ENCODE measurements at places on chromosomes 4 and X.

DNA sequence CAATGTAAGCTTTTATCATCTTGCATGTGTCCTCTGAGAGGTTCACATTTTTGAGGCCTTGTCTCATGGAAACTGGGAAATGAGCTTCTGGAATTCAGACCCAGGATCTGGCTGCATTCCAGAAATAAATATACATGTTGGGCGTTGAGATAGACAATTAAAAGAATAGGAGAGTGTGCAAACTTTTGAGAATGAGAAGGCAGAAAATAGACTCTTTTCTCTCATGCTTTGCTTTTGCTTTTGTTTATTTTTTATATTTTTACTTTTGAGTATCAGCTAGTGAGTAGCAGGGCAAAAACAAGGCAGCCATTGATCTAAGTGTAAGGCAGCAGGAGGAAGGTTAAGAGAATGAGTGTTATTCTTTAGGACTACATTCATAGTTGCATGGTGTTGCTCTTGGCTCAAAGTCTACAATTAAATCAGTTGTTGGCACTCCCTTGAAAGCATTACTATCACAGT, 12.4 kb downstream of the SHROOM3 start:
- no peak for DNase-seq

DNA sequence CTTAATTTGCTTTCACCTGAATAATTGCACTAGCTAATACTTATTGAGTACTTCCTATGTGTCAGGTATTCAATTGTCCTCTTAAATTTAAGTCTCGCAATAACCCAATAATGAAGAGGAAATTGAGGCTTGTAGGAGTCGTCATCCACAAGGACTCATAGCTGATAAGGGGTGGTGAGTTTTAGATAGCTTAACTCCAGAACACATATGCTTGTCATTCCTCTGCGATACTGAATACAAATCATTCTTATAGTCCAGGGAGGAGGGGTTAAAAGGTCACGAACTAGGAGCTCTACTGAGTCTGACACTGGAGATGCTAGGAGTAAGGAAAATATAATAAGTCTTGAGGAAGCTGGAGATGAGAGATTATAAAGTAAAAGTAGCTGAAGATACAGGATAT, 1.4 kb upstream of the PACRGL start:
- no peak for DNase-seq

- no peak for DNase-seq
Observed at GRCh38 chr4:60422439-60422838, 777.7 kb upstream of the ADGRL3 start.

- DNase-seq = no peak
Observed at GRCh38 chrX:8037593-8038348, 110.6 kb upstream of the PNPLA4 start.

GRCh38 chr4:117664706-117665444, 369.4 kb upstream of the NDST3 start:
- no peak for DNase-seq

- no peak for DNase-seq
Observed at GRCh38 chr4:115548123-115548522, 434.7 kb upstream of the NDST4 start.

DNA sequence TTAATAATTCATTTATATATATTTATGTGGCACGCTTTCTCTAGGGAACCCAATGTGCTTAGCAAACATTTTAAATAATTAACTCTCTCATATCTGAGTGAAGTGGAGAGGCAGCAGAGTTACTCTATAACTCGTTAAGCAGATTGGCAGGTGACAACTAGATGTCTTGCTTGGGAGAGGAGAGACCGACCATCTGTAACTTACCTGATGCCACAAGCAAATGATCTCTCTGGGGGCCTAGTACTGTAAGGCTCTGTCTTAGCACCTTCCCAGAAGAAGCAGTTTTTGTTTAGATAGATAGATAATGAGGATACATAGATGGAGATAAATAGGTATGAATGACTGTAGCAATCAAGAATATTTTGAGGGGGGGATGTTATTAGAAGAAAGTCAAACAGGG, 11.9 kb upstream of the SEL1L3 start:
- no peak for DNase-seq

DNA sequence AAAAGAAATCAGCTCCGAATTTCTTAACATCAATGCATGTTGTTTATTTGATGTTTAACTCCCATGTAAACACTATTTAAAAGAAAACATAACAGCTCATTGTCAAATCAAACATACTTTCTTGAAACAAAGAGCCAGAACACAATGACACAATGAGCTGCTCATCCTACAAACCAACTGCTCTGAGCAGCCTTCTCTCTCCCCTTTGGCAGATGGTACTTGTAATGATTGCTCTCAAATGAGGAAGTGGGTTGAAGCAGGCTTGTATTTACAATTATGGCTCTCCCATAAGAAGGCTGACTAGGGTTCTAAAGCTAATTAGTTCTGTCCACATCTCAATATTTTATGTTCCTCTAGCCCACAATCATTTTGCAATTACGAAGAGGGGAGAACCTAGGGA, 637.8 kb upstream of the ADGRL3 start:
- no peak for DNase-seq

GRCh38 chr4:182823576-182823975, 93.6 kb downstream of the DCTD start:
- no peak for DNase-seq

GRCh38 chr4:71830-72229, 18.7 kb downstream of the ZNF595 start:
- DNase-seq = no peak

GRCh38 chrX:28595346-28595745, 8.1 kb downstream of the IL1RAPL1 start:
- no peak for DNase-seq

GRCh38 chr4:150033901-150034300, 44.3 kb upstream of the DCLK2 start:
- DNase-seq = no peak

- no peak for DNase-seq
Observed at GRCh38 chr4:67714248-67714583, 13.3 kb upstream of the UBA6 start.

DNA sequence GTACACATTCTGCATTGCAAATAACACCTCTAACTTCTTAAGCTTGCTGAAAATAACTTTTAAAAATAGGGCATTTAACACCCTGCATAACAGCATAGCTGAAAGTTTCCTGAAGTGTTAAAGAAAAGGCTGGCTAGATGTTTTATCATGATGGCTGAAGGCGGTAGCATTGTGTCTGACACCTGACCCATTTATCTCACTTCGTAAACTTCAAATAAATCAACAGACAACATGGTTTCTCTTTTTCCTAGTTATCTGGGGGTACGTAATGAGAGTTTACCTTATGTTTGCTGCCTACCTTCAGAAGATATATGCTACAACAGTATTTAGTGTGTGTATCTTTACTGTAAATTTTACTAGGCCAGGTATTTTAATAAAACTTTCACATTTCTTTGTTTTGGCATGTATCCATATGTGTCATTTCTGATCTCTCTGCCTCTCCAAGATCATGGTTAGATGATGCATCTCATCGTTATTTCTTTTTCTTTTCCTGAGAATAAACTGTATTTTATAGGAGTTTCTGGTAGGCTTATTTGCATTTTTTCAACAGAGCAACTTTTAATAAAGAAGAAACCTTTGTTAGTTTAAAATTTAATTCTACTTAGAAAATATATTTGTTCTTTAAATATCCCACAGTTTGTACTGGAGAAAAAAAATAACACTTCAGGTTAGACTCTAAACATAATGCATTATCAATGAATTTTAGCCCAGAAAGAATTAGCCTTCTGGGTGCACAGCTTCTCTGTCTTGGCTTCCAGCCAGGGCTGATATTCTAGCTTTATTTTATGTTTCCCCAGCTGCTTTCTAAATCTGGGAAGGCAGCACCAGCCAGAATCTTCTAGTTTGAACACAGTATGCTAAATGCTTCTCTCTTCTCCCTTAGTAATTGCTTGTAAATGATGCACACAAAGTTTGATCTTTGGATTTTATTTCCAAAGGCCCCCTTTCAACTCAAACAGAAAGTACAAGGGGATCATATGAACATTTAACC, 2.9 kb downstream of the NDST4 start:
- DNase-seq = no peak

DNA sequence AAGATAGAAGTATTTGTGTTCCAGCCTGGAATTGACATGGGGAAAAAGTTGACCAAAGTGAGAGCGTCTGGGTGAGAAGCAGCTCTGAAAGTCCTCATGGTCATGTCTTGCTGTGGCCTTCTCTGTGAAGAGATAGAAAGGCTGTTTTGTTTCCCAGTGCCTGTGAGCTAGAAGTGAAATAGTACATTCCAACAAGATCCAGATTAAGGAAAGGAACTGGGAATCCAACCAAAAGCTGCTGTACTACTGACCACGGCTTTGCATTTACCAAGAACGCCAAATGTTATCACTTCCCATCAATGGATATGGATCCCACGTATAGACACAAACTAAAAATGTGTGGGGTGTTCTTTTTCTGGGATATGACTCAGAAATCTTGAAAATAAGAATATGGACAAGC, 51.2 kb downstream of the TENM3 start:
- DNase-seq = no peak

- DNase-seq = no peak
Observed at GRCh38 chrX:37993837-37994619, 12.3 kb upstream of the SYTL5 start.

DNA sequence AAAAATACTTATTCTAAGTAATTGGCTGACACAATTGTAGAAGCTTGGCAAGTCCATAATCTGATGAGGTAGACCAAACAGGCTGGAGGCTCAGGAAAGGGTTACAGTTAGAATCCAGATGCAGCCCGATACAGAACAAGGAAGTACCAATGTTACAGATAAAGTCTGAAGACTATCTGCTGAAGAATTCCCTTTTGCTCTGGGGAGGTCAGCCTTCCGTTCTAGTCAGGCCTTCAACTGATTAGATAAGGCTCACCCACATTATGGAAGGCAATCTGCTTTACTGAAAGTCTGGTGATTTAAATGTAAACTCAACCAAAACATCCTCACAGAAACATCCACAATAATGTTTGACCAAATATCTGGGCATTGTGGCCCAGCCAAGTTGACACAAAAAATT, 7.4 kb upstream of the DYNLT3 start:
- no peak for DNase-seq

DNA sequence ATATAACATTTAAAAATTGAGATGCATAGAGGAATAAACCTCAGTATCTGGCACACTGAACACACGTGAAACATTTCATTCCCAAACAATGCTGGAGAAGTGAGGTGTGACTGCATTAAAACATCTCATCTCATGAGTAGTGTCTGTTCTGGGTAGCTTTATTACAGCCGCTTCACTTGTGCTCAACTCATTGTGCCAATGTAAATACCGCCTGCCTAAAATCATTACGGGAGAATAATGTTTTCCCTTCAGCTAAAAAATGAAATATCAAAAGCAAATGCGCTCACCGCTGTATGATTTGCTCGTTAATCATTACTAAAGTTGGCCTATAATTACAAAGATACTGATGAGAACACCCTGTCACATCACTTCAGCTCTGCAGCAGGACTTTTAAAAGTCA, 110.2 kb upstream of the PRPS2 start:
- no peak for DNase-seq

DNA sequence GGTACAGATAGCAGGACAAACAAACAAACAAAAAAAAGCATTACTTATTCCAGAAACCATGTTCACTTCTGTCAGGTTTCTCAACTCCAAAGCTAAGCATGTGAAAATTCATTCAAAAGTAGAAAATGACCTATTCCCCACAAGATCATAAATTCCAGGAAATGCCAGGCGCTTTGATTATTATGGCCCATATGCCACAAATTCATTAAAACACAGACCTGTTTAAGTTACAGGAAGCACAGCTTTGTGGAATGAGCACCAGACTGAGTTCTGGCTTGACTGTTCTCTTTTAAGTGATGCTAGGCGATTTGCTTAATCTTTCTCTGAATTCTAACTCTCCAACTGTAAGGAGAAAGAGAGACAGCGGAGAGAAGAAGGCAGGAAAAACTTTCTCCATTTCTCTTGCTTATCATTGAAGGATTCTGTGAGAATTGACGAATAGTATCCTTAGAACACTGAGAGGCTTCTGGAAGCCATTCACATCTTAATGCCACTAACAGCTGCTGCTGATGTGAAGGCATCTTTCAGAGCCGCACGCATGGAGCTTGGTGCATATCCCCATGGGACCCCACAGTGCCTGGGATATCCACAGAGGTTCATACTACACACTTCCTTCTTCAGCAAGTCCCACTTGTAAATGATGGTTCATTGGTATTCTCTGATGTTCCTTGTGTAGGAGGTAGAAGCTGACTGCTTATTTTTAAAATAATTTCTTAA, 138.0 kb downstream of the ZNF674 start:
- no peak for DNase-seq

DNA sequence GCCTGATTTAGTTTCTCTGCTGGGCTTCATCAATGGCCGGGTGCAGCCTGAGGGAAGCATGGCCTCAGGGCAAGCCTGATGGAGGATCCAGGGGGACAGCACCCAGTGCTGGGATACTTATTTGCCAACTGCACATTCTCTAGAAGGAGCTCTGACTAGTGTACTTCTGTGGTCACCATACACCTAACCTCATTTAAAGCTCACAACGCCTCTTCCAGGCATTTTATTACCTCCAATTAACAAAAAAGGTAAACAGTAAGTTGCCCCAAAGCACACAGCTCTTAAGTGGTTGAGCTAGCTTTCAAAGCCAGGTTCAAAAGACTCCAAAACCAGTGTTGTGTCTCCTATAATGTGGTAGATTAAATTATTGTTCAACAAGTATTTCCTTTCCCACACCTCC, 26.8 kb upstream of the ATXN3L start:
- no peak for DNase-seq

- no peak for DNase-seq
Observed at GRCh38 chr4:30002341-30002740, 717.8 kb upstream of the PCDH7 start.

DNA sequence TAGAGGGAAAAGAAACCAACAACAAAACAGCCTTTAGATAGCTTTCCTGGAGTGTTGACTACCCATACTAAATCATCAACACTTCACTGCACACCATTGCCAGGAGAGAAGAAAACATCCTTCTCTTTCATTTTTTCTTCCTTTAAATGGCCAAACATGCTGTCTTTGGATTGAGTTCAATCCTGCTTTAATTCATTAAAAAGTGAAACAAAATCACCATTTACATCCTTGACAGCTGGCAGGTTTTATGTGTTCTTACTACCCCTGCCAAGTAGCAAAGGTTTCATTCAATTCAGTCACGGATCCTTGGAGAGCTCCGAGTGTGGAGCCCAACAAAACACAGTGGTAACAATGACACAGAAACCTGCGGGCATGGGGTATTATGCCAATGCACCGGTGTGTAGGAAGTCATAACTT, 568.3 kb downstream of the ANKRD50 start:
- DNase-seq = no peak

Measured in type B pancreatic cell (in vitro differentiated cells).